ENCODE measurements at places on chromosomes 1 and 21. TPM values are rescaled to one million over a fixed set of nuclear protein-coding genes. Genes with fewer than 3 reads are reported as not detected.

OR2L3 gene
- total RNA-seq = not detected

ZNF678 gene
- total RNA-seq = 5.7 TPM

ETV3L gene
- total RNA-seq = not detected

LEPR gene
- 5.9 TPM for total RNA-seq

ESPN gene
- total RNA-seq = 4.3 TPM
